ENCODE measurements at places on chromosomes 7 and 10. TPM values are rescaled to one million over a fixed set of nuclear protein-coding genes. Genes with fewer than 3 reads are reported as not detected.

The ANTXRL gene
- total RNA-seq: not detected

The SAP25 gene
- total RNA-seq: 13.8 TPM

The SMARCD3 gene
- not detected for total RNA-seq

The C10orf105 gene
- not detected for total RNA-seq

The FGL2 gene
- 5.7 TPM for total RNA-seq

GRCh38 chr7:150325110-150325611 is 1.8 kb upstream of the ACTR3C start:
- no peak for DNase-seq

DNA sequence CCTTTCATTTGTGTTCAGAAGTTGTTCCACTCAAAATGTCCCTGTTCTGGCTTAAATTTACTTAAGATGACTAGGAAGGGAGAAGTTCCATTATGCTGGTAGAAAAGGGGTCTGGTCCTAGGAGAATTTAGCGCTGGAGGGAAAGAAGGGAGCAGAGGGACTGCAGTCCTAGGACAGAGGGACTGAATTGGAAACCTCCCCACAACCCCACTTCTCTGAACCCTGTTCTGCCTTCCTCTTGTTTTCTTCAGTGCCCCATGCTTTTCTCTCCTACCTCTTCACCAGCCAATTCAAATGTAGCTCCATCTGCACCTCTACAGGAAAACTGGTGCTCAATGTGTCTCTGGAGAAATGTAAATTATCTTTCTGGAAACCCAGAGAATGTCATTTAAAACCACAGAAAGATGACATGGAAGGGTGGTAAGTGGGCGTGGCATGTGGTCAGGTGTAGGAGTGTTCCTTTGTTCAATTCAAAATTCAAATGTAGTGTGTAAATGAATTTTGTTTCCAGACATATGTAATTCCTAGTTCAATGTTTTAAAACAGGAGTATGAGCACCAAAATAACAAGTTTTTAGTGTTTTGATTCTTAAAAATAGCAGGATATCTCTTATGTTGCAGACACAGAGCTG is 24.0 kb upstream of the RHOBTB1 start:
- no peak for DNase-seq

DNA sequence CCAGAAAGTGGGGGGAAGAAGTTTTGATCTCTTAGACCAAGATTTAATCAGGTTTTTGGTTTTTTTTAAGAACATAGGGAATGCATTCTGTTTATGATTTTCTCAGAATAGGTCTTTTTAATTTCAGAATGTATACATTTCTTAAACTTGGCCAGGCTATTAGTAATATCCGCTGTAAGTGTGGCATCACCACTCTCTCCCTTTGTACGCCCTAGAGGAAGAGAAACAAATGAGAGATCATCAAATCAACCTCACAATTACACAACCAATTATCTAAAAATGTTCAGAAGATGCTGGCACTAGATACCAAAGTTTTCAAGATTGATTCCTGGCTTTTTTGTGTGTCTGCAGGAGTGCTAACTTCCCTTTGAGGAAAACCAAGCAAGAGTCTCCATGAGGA is 70.0 kb downstream of the KLF6 start:
- no peak for DNase-seq

- no peak for DNase-seq
Measured at GRCh38 chr7:135681762-135682161, 19.4 kb downstream of the STMP1 start.

DNA sequence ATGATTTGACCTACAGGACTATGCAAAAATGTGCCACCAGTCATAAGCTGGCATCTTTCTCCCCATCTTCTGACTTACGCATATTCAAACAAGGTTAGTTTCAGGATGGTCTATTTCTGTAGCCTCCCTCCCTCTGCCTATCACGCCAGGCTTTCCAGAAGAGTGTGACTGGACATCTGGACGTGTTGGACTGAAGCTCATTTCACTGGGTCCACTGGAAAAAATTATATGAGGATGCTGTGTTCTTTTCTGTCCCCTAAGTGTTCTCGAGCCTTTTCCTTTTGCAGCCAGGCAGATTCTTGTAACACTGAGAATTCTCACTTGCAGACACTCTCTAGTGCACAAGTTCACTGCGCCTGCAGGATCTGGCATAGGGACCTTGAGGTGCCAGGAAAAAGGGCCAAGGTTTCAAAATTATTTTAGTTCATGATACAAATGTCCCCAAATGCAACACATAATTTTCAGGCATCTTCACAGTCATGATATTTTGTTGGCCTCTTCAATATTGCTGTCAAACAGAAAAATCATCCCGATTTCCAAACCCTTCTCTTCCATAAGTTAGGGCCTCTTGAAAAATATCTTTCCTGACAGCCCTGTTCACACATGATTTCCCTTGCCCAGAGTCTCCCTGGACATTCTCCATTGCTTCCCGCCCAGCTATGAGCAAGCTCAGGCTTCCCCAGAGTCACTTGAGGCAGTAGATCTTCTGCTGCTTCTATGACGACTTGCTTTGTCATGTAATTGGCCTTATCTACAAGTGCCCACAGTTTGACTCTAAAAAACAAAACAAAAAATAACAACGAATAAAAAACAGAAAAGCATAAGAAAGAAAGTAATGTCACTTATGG is 170.4 kb downstream of the BMPER start:
- DNase-seq: no peak

GRCh38 chr10:113648478-113648877 is 15.4 kb downstream of the NRAP start:
- no peak for DNase-seq

DNA sequence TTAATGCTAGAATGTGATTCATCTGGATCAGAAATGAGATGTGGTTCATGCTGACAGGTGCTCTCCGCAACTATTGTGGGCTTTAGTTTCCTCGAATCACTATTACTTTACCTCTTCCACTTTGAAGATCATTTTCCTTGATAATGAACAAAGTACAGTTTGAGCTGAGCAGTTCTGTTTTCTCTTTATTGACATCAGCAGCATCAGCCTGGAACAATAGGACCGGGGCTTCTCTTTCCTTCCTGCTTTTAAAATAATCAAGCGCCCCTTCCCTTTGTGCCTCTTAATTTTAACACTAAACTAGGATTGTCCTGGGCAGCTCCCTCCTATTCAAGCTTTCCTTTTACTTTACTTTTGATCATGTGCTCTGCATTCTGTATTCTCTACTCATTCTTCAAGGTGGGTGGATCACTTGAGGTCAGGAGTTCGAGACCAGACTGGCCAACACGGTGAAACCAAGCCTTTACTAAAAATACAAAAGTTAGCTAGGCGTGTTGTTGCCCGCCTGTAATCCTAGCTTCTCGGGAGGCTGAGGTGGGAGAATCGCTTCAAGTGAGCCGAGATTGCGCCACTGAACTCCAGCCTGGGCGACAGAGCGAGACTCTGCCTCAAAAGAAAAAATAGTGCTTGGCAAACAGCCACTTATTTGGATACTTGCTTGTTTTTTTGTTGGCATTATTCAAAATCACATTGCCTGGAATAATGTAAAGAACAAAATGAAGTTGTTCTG is 67.0 kb upstream of the RHEB start:
- DNase-seq: no peak

GRCh38 chr10:14535457-14536130 is 204.9 kb upstream of the FRMD4A start:
- DNase-seq: no peak

- DNase-seq: no peak
Measured at GRCh38 chr7:95996174-95996573, 223.8 kb downstream of the DYNC1I1 start.

DNA sequence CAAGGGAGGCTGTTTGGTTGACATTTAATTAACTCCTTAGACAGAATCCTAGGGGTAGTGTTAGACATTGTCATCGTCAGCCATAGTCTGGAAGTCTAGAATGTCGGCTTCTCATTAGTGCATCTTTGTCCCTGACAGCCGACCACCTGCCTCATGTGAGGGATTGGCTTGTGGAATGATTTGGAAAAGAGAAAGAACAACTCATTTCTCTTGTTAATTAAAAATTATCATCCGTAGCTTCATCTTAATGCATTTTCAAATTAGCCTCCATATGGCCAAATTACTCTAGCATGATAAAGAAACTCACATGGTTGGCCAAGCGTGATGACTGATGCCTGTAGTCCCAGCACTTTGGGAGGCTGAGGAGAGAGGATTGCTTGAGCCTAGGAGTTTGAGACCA is 97.7 kb upstream of the PARD3 start:
- DNase-seq: no peak

GRCh38 chr10:103193107-103193819 is at the start of gene NT5C2:
NT5C2 (minus strand) TSS chr10:103193272; CDS start chr10:103174958, 18,314 bp downstream.
- DNase-seq: peak; percentile 76

DNA sequence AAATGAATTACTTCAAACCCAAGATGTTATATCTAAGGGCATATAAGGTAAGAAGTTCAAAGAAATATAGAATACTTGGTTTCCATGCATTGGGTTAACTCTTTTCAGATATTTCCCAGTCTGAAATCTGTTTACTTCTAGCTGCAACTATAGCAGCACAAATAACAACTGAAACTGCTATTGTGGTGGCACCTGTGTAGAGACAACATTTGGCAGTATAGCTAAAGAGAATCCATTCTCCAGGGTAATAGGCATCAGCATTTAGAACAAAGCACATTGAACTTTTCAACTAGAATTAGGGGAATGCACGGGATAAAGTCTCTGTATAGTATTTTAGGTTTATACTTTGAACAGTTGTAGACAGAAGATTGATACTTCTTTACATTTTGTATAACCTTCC is 19.7 kb upstream of the CALCR start:
- DNase-seq: no peak

DNA sequence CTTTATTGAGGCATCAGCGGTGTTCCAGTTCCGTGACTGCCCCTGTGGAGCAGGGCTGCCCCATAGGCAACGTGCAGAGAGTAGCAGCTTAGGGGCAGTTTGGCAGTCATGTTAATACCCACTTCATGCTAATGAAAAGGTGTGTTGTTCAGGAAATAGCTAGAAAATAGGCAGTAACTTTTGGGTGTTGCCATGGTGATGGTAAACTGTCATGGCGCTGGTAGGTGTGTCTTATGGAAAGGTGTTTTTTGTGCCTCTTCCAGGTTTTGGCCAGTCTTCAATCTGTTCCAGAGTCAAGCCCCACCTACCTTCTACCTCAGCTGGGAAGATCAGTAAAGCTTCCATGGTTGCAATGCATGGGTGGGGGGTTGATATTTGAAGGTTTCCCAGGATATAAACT is 36.3 kb upstream of the MINDY3 start:
- DNase-seq: no peak

DNA sequence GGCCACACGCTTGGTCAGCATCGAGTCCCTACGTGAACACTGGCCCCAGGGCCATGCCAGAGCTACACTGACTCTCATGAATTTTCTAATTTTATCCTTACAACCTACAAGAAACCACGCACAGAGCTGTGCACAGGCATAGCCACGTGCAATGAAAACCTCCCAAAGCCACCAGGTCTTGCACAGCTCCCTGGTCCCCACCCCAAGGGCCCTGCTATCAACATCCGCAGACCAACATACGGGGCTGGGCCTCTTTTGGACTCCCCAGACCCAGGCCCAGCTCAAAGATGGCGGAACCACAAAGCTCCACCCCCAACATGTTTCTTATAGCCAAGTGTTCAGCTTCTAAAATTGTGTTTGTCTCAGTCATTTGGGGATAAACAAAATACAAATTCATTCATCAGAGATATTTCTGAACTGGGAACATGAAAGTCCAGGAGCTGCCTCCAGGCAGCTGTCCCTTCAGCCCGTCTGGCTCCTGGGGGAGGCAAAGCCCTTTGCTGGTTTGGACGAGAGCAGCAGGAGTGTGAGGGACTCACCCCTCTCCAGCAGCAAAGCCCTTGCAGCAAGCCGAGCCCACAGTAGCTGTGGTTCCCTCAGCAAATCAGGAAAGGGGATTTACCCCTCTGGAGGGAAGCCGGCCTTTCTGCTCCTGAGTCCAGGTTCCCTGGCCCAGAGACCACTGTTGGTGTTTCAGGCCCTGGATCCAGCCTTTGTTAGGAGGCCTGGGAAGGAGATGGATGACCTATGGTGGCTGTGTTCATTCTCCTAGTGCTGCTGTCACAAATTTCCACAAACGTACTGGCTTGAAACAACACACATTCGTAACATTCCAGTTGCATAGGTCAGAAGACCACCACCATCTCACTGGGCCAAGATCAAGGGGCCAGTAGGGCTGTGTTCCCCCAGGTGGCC is 75.1 kb downstream of the OAT start:
- DNase-seq: no peak

DNA sequence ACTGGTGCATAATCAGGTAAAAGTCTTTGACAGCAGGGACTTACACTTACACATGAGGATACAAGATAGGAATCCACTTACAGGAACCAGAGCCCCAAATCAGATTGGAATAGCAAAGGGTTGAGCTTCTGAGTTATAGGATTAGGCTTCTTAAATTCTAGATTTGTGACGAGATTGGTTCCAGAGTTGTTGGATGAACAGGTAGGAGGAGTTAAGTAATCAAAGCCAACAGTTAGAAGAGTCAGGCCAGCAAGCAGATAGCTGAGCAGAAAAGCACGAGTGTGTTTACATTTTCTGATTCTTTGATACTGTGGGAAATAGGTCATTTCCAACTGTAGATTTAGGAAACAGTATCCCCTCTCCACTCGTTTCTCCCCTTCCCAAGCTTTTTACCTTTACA is 167.0 kb downstream of the MDFIC start:
- DNase-seq: no peak

DNA sequence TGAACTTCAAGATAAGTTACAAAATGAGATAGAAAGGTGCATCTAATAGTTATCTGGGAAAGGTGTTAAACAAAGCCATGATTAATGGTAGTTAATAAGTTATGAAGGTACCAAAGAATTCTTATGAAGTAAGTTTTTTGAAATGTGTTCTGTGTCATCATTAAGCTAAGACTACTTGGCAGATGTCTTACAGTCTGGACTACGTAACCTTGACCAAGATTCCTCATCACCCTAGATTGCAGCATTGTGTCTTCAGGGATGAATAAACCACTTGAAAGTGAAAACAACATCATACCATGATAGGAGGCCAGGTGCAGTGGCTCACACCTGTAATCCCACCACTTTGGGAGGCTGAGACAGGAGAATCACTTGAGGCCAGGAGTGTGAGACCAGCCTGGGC is 48.2 kb downstream of the GOT1 start:
- DNase-seq: no peak

GRCh38 chr7:100568896-100569844 is 4.5 kb downstream of the SAP25 start:
- DNase-seq: peak; percentile 43

- no peak for DNase-seq
Measured at GRCh38 chr10:11235771-11236170, 218.1 kb downstream of the CELF2 start.

DNA sequence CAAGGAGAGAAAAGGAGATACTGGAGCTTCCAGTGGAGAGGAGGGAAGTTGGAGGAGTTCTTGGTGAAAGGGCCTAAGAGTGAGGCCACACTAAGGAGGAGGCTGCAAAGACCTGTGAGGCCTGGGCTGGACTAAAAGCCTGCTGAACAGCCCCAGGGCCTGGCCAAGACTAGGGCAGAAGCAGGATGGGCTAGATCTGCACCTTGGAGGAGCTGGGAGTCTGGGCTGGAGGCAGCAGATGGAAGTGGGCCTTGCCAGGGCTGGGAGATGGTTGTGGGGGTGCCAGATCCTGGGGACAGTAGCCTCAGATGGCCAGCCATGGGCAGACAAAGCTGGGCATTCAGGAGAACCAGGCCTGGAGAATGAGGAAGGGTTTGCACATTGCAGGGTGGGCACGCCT is 6.5 kb upstream of the PURB start:
- DNase-seq: no peak

Data from activated B cell treated with CpG ODN at 0.5 μM for 24 hours (primary cell).